ENCODE measurements at places on chromosomes 7 and 10. TPM values are rescaled to one million over a fixed set of nuclear protein-coding genes. Genes with fewer than 3 reads are reported as not detected.

The TMEM213 gene
- not detected for total RNA-seq

DNA sequence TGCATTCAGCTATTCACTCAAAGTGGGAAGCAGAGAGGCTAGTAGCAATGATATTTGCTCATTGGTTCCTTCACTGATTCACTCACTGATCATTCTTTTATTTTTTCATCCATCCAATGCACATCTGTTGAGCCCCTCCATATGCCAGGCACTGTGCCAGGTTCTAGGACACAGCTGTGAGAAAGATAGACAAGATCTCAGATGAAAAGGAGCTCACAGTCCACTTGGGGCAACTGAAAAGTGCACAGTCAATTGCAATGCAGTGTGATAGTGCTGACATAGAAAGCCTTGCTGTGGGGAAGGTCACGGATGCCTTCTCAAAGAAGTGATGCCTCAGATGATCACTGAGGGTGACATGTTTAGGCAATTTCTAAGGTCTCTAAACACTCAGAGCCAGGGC, 262.3 kb downstream of the PTEN start:
- no peak for DNase-seq

GRCh38 chr7:122327969-122328368, 23.4 kb upstream of the FEZF1 start:
- no peak for DNase-seq

GRCh38 chr10:105262666-105263065, 621.6 kb downstream of the SORCS3 start:
- DNase-seq, result no peak
